ENCODE measurements at places on chromosomes 16 and 17.

- DNase-seq: no peak
These were observed 336.8 kb upstream of the MON1B start for GRCh38 chr16:76854234-76854633.

GRCh38 chr16:68737046-68737729 lies at the start of gene CDH1:
Gene CDH1 (plus strand): TSS chr16:68737292. CDS start chr16:68737416, 124 bp downstream.
- DNase-seq: no peak

DNA sequence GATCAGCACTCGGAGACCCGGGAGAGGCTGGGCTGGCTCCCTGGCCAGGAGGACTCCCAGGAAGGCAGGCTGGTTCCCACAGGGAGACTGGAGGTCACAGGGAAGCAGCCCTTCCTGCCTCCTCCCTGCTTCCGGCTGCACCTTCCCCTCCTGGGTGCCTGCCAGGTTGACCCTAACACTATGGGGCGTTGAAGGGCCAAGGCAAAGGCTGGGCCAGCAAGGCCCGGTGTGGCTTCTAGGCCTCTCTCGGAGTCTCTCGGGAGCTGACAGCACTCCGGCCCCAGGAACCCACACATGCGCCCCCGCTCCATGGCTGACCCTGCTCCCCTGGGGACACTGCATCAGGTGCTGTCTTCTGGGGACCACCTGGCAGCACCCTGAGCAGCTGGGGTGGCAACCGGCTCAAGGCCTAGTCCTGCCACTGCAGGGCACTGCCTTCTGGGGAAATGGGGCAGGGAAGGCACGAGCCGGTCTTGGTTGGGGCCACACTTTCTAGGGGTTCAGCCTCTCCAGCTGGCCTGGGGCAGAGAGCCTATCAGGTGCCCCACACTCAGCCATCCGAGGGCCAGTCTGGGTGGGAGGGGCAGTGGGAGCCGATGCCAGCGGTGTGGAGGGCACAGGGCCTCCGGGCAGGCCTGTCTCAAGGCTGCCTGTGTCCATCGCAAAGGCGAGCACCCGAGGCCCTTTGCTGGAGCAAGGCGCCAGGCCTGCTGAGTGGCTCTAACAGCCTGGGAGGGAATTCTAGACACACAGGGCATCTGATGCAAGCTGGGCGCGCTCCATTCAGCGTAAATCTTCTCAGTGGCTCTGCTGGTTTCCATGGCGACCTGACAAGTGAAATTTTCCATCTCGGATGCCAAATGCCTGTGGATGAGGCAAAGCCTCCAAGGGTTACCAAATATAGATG lies 5.6 kb upstream of the MTSS2 start:
- DNase-seq: no peak

DNA sequence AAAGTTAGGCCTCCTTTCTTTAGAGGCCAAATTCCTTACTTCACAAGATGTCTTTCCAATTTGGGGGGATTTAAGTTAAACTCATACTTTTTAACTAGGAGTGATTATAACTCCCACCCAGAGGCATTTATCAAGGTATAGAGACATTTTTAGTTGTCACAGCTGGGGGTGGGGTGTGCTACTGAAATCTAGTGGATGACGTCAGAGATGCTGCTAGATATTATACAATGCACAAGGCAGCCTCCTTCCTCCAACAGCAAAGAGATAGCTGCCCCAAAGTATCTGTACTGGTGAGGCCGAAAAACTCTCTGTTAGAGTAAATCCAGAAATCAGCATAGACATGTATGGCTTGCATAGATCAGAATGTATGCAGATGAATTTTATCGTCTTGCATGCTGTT lies 324.0 kb downstream of the HS3ST4 start:
- DNase-seq: no peak

DNA sequence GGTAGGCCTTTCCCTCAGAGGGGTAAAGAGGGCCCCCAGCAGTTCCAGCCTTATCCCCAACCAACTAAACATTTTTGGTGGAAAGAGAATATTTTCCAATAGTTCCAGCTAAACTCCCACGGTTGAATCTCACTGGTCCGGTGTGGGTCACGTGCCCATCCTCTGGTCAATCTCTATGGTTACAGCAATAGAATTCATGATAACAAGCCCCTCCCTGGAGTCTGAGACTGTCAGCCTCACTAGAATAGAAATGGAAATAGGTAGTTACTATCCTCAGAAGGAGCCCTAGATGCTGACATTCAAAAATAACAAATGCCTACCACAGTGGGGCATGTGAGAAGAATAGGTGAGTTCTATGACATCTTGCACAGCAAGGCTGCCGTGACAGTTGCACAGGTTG lies 37.5 kb upstream of the LITAF start:
- DNase-seq: no peak

- DNase-seq: no peak
These were observed 77.7 kb upstream of the KCNJ16 start for GRCh38 chr17:69997332-69997731.

DNA sequence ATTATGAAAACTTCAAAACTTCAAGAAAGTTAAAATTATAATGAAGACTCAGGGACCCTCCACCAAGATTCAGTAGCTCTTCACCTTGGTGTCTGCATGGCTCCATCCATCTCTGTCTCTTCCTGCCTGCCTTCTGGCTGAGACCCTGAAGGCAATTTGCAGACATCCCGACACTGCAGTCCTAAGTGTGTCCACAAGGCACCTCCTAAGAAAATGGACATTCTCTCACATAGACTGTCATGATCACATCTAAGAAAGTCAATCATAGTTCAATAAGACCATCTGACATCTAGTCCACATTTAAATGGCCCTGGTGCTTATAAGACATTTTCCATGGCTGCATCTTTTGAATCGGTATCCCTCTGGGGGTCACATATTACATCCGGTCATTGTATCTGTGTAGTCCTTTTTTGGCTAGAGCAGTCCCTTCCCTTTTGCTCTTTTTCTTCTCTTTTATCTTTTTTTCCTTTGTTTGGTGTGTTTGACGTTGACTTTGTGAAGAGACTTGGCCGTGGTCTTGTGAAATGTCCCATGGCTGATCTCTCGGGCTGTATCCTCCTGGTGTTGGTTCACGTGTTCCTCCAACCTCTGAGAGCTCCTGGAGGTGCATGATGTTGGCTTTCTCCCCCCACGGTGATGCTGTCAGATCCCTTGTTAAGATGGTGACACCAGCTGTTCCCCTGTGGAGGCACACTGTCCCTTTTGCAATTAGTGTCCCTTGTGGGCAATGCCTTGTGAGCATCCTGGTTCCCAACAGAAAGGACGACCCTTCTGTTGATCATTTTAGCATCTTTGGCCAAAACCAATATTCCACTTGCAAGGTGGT lies 5.0 kb upstream of the TNFRSF13B start:
- DNase-seq: no peak

GRCh38 chr16:57262841-57263540 lies 17.9 kb downstream of the ARL2BP start:
- DNase-seq: no peak

- no peak for DNase-seq
These were observed 204.9 kb upstream of the KCNJ16 start for GRCh38 chr17:69870091-69870530.

DNA sequence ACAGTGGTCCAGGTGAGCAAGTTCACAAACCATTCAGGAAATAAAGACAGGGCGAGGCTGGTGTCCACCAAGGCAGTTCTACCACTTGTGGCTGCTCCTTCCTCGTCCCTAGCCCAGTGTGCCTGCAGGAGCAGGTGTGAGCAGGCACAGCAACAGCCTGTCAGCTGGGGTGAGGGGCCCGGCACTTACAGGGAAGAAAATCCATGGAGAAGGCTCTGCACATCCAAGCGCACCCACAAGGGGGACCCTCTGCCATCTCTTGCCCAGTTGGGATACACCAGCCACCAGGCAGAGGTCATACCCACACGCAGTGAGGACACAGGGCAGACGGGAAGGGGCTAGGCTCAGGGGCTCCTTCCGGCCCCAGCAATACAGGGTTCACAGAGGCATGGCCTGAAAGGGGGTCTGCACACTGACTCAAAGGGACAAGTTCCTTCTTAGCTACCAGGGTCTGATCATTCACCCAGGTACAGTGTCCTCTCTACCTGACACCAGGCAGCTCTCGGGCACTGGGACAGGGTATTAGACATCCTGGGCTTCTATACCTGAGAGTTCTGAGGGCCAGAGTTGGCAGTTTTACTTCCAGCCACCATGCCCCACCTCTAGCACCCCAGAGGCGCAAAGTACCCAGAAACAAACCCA lies 27.0 kb downstream of the CDIP1 start:
- no peak for DNase-seq

GRCh38 chr17:21042458-21043295 lies at the start of gene USP22:
Gene USP22 (minus strand): TSS chr17:21043011. CDS start chr17:21042835, 176 bp downstream.
- no peak for DNase-seq

GRCh38 chr17:32871746-32872145 lies 5.2 kb downstream of the MYO1D start:
- no peak for DNase-seq
